ENCODE measurements at places on chromosomes 3 and 15.

DNA sequence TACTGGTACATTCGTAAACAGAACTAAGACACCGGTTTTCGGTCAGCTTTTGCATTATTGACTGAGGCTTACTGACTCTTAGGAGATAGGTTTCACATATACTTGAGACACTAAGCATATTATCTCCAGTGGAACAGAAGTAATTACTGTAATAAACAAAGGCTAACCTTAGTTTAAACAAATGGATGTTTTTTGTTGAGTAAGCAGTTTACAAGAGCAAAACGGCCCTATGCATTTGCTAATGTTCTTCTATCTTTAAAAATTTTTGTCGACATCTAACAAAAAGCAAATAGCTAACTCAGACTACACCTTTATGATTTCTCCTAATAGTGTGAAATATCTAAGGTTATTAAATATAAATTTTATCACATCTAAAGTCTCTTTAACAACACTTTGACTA, 664.5 kb downstream of the ROBO1 start:
- DNase-seq: no peak

- no peak for DNase-seq
These were observed 147.2 kb downstream of the STAG1 start for GRCh38 chr3:136604961-136605360.

- DNase-seq: no peak
These were observed 43.2 kb downstream of the CRTC3 start for GRCh38 chr15:90572893-90573292.

DNA sequence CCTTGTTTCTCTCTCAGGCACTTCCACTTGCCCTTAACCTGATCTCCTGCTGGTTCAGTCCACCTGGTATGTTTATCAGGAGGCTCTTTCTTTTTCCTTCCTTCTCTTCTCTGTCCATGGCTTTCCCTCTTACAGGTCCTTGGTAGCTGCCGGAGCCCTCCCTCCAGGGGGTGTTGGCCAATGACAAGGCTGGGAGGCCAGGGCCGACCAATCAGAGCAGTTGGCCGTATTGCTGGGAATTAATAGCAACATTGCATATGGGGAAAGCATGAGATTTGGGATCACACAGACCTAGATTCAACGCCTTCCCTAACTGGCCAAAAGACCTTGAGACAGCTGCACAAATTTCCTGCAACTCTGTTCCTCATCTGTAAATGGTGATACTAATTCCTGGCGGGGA, 62.4 kb downstream of the CEMIP start:
- DNase-seq: no peak

DNA sequence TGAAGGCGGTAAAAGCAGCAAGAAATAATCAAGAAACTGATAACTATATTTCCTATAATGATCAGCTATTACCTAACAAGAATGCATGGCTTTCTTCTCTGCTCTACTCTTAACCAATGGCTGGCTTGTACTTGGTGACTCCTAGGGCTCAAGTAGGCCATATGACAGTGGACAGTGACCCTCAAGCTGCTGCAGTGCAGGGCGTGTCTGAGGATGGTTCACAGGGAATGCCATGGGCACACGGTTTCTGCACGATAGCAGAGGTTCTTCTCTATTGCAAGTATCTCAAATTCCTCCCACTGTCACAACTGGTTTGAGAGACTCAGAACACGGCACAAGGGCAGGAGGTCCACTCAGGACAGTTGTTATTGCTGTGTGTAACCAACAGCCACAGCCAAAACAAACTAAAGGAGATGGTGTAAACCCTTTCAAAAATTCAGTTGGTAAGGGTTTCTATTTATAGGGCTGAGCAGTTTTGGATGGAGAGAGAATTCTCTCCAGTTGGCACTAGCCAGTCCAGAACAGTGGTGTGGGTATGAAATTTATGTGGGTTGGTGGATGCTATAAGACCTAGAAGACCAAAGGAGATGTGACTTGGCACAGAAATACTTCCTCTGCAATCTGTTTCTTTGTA, 103.2 kb upstream of the ST8SIA2 start:
- no peak for DNase-seq

DNA sequence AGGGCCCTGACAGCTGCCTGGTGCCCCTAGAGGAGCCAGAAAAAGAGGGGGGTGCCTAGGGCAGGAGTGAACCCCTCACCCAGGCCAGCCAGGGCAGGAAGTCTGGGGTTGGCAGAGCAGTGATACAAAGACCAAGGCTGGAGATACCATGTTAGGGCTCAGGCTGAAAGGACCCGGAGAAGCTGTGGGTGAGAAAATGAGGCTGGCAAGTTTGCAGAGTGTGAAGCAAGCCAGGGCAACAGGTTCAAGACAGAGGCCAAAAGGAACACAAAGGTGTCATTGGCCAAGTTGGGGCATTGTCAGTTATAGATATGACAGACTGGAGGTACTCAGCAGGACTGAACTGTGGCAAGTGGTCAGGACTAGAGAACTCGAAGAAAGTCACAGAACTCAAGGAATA, 40.6 kb upstream of the IREB2 start:
- no peak for DNase-seq

- no peak for DNase-seq
These were observed 238.1 kb downstream of the CPNE4 start for GRCh38 chr3:131796558-131797198.

- DNase-seq: no peak
These were observed 69.8 kb upstream of the BLM start for GRCh38 chr15:90647326-90647725.

GRCh38 chr3:52529376-52530333, 4.0 kb downstream of the NT5DC2 start:
- no peak for DNase-seq

DNA sequence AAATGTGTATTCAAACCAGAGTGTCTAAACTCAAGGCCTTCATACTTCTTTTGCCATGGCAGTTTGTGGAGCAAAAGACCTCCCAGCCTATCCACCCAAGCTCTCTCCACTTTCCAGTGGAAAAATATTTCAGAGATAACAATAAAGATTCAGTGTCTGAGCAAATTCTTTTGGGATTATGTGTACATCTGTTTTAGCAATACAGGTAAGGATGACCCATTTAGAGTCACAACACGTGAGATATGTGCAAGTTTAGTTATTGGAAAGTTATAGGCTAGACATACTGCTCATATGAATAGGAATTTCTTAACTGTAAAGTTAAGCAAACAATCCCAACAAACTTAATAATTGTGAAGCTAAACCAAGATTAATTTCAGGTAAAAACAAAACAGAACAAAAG, 174.5 kb upstream of the LRIG1 start:
- no peak for DNase-seq

DNA sequence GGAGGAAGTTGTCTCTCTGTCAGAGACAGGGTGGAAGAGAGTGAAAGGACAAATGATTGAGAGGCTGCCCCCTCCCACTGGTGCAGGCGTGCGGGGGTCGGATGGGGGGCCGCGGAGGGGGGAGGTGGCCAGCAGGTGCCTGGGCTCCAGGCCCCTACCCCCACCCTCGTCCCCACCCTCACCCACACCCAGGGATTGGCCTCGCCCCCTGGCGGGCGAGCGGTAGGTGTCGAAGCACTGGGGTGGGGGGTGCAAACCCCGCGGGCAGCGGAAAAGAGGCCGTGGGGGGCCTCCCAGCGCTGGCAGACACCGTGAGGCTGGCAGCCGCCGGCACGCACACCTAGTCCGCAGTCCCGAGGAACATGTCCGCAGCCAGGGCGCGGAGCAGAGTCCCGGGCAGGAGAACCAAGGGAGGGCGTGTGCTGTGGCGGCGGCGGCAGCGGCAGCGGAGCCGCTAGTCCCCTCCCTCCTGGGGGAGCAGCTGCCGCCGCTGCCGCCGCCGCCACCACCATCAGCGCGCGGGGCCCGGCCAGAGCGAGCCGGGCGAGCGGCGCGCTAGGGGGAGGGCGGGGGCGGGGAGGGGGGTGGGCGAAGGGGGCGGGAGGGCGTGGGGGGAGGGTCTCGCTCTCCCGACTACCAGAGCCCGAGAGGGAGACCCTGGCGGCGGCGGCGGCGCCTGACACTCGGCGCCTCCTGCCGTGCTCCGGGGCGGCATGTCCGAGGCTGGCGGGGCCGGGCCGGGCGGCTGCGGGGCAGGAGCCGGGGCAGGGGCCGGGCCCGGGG, at the start of gene KAT2B:
Gene KAT2B, plus strand, starts transcription at position 682 of the 783 bp plus-strand sequence. Its CDS starts 32 bp downstream, at position 714.
- DNase-seq: peak; percentile 34

- no peak for DNase-seq
These were observed 6.3 kb downstream of the XIRP1 start for GRCh38 chr3:39185959-39186691.

GRCh38 chr3:170523248-170523647, 62.6 kb downstream of the SLC7A14 start:
- no peak for DNase-seq

DNA sequence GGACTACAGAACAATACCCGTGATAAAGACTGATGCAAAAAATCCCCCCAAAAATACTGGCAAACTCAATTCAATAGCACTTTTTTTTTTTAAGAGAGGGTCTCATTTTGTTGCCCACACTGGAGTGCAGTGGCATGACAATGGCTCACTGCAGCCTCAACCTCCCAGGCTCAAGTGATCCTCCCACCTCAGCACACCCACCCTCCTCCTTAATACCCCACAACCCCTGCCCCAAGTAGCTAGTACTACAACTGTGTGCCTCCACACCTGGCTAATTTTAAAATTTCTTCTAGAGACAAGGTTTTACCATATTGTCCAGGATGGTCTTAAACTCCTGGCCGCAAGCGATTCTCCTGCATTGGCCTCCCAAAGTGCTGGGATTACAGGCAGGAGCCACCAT, 11.4 kb downstream of the TOP2B start:
- DNase-seq: no peak

DNA sequence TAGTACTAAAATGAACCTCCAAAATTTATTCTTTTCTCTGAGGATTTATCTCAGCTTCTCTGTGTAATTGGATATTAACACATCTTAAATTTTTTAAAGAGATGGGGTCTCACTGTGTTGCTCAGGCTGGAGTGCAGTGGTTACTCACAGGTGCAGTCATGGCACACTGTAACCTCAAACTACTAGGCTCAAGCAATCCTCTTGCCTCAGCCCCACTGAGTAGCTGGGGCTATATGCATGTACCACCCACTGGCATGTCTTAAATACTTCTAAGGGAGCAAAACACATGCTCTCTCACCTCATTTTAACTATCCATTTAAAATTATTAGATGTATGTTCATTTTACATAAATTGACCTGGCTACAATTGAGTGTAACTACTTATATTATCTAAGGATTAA, 11.3 kb upstream of the TMEM87A start:
- DNase-seq: no peak

DNA sequence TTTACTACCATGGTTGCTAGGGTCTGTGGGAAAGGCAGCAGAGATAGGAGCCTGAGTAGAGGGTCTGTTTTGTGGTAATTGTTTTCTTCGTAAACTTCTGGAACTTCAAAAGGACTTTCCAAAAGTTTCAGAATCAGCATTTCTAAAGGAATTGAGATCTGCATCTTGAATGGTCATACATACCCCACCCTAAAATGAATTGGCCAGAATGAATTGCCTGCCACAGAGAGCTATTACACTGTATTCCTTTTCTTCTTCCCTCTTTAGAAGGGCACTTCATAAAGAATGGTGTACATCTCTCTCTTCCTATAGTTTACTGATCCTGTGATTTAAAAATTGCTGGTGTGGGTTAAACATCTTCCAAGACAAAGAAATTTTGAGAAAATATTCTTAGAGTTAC, 525.7 kb downstream of the NLGN1 start:
- DNase-seq: no peak

GRCh38 chr3:49020330-49021212, 1.4 kb upstream of the NDUFAF3 start:
- no peak for DNase-seq

- no peak for DNase-seq
These were observed 23.4 kb upstream of the MECOM start for GRCh38 chr3:169686874-169687273.

- DNase-seq: peak; percentile 35
These were observed 22.2 kb downstream of the ALDH1A2 start for GRCh38 chr15:58043192-58043903.

GRCh38 chr3:8854656-8855055, 85.2 kb upstream of the OXTR start:
- DNase-seq: no peak

- DNase-seq: peak; percentile 67
These were observed at the start of gene NR2C2 for GRCh38 chr3:14947100-14947885. NR2C2 (plus strand) TSS chr3:14947583; CDS start chr3:15003915, 56,332 bp downstream.

- DNase-seq: no peak
These were observed 2.3 kb downstream of the MELTF start for GRCh38 chr3:197027151-197027895.
